ENCODE measurements at places on chromosomes 16 and 17.

DNA sequence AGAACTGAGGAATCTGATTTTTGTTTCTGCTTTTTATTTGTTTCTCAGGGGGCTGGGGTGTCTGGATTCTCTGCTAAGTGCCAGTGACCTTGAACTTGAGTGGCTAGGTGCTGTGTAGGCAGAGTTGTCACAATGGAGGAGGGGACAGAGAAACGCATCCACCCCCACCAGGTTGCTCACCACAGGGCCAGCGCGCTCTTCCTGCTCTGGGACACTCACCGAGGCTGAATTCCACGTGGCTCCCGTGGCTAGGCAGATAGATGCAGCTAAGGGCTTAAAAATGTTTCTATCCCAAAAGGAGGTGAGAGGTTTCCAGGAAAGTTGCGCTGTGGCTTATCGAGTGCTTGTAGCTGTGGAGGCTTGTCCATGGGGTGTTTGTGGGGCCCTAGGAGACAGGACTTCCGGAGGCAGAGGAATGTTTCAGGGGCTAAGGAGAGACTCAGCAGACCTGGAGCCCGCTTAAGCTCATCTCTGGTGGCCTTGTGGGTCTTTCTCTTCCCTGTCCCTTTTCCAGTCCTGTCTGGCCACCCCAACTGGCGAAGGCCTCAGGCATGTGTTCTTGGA is 36.8 kb downstream of the ADCY7 start:
- no peak for DNase-seq

- DNase-seq, result no peak
These were observed 14.2 kb upstream of the TMEM11 start for GRCh38 chr17:21228111-21228510.

DNA sequence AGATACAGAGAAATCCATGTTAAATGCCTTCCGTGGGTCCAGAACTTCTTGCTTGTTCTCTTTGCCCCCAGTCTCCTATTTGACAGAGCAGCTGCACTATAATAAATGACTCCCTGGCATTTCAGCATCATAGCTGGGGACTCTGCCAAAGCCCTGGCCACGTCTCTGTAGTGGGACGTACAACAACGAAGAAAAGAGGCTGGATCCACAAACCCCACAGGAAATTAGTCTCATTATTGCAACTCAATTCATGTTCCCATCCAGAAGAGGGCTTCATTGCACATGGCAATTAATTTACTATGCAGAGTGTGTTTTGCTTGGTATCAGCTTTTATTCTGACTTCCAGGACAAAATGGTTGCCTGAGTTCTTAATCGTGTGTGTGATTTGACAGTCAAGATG is 121.3 kb downstream of the CDH13 start:
- DNase-seq, result no peak

DNA sequence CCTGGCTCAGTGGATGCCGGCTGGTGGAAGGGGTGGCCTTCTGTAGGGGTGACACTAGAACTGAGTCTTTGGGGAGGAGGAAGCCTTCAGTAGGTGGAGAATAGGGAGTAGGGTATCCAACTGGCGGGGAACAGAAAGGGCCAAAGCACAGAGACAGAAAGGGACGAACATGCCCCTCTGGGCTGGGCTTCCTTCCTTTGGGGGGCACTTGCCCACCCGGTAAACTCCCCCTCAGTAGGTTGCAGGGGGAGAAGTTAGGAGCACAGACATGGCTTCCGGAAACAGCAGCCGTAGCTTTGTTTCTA is 774 bp downstream of the ENGASE start:
- peak; percentile 25 for DNase-seq

GRCh38 chr17:73112246-73112645 is 19.8 kb upstream of the SLC39A11 start:
- no peak for DNase-seq

DNA sequence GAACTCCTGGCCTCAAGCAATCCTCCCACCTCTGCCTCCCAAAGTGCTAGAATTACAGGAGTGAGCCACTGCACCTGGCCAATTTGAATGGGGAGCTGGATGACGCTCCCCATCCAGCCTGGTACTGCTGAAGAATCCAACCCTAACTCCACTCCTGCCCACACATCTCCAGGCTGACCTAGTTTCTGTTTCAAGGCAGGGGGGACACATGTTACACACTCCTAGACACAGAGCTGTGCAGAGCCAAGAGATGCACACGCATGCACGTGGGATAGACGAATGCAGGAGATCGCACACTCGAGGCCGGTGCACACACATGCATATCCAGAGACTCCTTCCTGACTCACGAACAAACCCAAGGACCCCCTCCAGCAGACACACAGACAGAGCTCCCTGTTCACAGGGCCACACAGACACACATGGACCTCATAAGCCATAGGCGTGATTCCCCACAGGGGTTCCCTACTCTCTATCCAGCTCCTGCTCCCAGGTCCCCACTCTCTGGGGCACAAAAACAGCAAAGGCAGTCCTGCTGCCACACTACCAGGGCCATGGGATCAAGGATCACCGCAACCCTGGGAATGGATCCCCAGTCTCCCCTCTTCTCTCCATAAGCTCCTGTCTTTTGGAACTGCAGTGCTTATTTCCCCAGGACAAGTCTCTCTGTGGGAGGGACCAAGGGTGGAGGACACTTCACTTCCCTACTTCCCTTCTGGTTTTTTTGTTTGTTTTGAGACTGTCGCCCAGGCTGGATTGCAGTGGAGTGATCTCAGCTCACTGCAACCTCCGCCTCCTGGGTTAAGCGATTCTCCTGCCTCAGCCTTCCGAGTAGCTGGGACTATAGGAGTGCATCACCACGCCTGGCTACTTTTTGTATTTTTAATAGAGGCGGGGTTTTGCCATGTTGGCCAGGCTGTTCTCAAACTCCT is 14.4 kb downstream of the EPOP start:
- DNase-seq, result no peak

DNA sequence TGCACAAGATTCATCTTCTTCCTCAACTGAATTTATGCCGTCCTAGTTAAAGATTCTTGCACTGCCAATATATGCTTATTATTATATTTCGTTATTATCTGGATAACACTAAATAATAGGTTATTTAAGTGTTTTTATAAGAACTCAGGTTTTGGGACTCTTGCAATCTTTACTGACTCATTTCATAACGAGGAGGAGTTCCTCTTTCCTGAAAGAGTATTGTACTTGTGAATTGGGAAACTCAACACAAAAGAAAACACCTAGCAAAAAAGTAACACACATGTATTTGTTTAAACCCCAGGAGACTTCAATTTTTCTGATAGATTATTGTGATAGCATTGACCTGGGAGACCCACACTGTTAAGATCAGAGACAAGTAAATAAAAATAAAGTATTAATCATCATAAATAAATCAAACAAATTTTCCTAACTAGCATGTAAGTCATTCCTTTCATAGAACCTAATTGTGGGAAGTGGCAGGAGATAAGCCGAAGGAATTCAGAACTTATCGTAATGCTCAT is 505.8 kb downstream of the KCNJ2 start:
- DNase-seq, result no peak

DNA sequence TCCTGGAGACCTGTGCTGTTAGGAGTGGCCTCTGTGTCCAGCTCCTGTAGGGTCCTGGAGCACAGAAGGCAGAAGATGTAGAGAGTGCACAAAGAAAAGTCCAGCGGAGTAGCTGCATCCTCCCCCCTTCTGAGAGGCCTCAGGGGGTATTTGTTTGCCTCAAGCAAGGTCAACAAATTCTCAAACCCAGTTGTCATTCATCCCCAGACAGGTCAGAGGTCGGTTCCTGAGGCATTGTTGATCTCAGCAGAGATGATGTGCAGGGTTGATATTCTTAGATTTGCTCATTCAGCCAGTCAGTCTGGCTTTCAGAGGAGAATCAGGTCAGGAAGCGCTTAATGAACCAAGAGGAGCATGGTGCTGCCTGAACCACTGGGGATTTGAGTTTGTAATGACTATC is 8.3 kb upstream of the RBFOX1 start:
- no peak for DNase-seq

GRCh38 chr17:7651665-7652387 is 1.1 kb downstream of the ATP1B2 start:
- no peak for DNase-seq

DNA sequence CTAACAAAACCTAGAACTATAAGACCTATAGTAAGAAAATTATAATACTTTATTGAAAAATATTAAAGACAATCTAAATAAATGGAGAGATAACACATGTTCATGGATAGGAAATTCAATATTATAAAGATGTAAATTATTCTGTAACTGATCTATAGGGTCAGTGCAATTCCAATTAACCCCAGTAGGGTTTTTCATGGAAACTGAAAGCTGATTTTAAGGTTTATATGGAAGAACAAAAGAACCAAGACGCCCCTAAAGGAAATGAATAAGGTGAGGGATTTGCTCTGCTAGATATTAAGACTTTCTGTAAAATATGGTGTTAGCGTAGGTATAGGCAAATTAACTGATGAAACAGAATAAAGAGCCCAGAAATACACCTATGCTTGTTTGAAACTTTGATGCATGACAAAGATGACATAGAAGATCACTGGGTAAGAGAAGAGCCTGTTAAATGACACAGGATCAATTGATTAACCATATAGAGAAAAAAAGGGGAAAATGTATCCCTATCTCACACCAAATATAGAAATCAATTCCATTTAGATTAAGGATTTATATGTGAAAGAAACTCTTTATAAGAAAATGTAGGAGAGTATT is 3.0 kb downstream of the ICAM2 start:
- peak; percentile 46 for DNase-seq

DNA sequence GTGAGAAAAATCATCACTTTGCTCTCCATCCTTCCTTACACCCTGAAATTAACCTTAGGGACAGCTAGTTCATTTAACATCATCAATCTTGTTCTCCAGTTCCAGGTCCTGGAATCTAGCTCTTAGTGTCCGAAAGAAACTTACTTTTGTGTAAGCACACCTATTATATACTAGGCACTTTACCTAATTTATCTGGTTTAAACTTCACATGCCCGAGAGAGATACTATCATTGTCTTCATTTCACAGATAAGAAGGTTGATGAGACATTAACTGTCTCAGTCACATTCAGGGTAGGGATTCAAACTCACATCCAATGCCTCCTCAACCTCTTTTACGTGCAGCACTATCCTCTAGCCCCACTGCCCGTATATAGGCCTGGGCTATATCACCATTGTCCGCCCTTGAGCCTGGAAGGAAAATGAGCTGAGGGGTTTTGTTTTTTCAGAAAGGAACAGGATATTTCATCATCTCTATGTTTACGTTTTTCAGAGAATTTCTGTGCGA is 501 bp upstream of the AP2B1 start:
- DNase-seq, result no peak

GRCh38 chr16:84916178-84916577 is 95.2 kb downstream of the ZDHHC7 start:
- no peak for DNase-seq

All from CD4-positive, alpha-beta T cell treated with Interleukin-12 subunit alpha and Interleukin-12 subunit beta, for 1 hour (primary cell).